ENCODE measurements at places on chromosomes 5 and 9.

GRCh38 chr5:10427201-10427600, 14.5 kb upstream of the ROPN1L start:
- no peak for DNase-seq

- no peak for DNase-seq
Observed at GRCh38 chr5:189976-190365, 1.3 kb upstream of the LRRC14B start.

GRCh38 chr5:97764700-97765099, 581.7 kb upstream of the RIOK2 start:
- no peak for DNase-seq

DNA sequence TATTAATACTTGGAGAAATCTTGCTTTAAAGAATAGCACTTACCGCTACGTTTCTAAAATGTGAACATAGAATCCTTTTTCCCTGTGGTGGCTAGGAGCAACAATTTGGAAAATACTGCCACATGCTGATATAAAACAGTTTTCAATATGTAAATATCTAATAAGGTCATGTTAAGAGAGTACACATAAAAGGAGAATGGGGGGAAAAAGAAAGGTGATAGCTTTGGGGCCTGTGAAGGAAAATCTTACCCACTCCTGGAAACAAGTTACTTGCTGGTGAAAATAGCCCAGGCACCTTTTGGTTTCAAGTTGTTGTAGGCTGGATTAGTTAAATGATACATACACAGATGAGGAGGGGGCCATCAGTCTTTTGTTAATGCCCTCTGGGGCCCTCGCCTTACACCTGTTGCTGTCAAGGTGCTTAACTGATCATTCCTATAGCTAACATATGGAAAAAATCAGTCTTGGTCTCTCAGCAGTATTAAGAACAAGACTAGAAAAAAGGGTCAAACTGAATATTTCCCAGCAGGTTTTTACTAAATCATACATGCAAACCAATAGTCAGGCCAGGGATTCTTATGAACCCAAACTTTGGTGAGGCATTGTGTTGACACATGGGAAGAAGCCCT, 24.1 kb downstream of the FYB1 start:
- no peak for DNase-seq

GRCh38 chr5:133639850-133640528, 27.6 kb upstream of the FSTL4 start:
- DNase-seq, result no peak

DNA sequence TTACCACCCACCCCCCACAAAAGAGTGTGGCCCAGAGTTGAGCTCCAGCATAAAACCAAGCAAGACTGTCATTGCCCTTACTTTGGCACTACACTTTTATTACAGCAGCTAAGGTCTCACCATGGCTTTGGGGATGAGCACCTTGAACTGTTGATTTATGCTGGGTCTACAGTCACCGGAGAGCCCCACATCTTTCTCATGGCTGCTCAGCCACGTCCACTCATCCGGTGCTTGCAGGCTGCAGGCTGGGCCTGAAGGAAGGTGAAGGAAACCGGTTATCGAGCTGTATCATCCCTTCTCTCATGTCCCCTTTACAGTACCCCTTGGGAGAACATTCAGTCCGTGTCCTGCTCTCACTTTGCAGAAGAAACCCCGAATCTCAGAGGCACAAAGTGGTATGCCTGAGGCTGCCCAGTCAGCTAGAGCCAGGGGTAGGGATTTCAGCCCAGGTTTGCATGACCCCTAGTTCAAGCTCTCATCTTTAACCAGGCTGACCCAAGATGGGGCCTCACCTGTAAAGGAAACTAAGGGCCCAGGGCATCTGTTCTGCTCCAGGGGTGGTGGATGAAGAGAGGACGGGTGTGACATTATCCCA, 11.6 kb downstream of the TMOD1 start:
- no peak for DNase-seq

Measured in nephron progenitor cell (in vitro differentiated cells).